Activated CD4-positive, CD25-positive, alpha-beta regulatory T cell treated with anti-CD3 and anti-CD28 coated beads, Interleukin-2, amount 50 U/mL, for 72 hours (primary cell): ENCODE measurements at places on chromosomes 5 and 9.

DNA sequence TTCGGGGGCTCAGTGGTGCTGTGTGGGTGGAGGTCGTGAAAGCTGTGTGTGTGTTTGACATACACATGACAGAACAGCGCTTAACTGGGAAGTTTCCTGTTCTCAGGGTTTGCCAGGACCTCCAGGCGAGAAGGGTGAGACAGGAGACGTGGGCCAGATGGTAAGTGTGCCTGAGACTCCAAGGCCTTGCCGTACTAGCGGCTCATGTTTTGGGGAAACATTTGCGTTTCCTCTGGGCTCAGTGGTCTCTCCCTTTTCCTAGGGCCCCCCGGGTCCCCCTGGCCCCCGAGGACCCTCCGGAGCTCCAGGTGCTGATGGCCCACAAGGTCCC, 68.3 kb upstream of the FCN2 start:
- no peak for DNase-seq

DNA sequence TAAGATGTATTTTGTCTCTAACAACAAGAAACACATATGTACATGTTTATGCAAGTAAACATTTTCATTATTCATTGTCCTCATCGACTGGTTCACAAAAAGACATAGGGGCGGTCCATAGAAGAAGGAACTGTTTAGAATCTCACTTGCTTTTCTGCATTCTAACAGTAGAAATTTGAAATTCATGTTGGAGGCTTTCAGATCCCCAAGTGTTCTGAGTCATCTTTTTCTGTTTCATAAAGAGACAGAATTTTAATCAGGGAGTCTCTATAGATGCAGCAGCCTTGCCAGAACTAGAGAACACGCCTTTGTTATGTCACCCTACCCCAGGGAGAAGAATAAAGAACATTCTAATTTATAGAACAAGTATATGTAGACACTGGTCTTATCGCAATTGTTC, 324.3 kb downstream of the GABRG2 start:
- no peak for DNase-seq

- no peak for DNase-seq
Measured at GRCh38 chr5:41796061-41796460, 74.2 kb downstream of the OXCT1 start.

GRCh38 chr5:153629027-153629895, 138.8 kb downstream of the GRIA1 start:
- DNase-seq: no peak

DNA sequence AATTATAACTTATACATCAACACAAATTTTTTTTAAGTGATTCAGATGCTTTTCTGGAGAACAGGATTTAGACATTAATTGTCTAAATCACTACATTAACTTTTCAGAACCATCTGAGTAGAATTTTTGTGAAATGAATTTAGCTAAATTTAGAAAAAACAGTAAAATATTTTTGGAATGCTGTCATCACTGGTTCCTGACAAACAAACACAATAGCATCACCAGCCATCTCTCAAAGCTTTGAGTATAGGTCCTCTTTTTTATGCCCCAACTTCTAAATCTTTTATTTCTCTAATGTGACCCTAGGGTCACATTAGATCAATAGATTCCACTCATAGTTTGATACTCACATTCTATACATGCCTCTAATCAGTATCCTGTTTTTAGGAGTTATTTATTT, 104.6 kb downstream of the PRR16 start:
- DNase-seq: no peak

DNA sequence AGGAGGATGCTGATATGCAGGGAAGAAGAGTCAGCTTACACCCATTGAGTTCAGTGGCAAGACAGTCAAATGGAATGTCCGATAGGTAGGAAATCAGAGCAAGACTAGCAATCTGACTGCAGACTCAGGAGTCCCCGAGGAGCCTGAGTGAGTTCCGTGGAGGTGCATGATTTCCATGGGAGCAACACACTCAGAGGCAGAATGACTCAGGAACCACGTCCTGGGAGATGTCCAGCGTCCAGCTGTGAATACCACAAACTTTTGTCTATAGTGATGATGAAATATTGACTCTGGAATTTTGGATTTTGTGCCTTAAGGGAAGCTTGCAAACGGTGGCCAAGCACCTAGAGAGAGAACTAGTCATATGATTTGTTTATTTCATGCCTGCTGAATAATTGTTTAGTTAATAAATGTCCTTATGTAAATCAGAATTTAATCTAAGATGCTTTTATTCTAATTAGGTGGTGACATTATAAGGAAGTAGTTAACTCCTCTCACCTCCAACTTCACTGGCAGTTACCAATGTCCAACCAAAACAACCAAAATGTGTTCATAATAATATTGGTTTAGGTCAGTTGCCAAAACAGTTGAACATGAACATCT, 100.4 kb downstream of the PDE4D start:
- no peak for DNase-seq

DNA sequence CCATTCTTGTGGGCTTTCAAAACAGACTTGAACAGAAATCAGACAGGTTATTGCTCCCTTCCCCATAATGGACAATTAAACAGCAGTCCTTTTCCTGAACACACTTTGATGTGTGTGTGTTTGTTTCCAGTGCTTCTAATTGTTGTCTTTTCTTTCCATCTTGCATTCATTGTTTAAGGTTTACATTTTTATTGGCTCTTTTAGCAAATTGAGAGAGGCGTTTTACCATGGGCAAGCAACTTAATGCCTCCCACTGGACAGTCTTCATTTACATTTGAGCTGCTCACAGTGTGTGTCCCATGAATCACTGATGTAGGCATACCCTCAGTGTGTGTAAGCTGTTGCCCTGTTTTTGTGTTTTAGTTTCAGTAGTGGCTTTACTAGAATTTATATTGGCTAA, 25.0 kb downstream of the WDR36 start:
- no peak for DNase-seq

DNA sequence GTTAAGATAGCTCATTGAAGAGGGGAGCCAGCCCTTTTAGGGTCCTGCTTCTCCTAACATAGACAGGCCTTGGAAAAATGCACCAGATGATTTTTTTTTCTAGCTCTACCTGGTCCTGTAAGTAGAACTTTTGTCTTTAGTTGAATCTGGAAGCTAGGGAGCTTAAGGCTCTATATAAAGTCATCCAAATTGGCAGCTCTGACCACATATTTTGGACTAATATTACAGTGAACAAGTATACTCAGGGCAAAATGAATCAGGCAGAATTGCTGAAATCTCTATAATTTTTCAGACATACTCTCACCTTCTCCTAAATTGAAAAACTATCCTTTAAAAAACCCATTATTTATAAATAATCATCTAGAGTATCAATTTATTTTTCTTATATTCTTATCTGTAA, 375.6 kb downstream of the OSTF1 start:
- DNase-seq: no peak

- no peak for DNase-seq
Measured at GRCh38 chr5:22683050-22683449, 170.1 kb downstream of the CDH12 start.

GRCh38 chr9:124260769-124261603, 3.2 kb downstream of the NEK6 start:
- no peak for DNase-seq

- DNase-seq: no peak
Measured at GRCh38 chr9:132032238-132032950, 47.3 kb downstream of the MED27 start.

GRCh38 chr5:64767959-64768357, 533 bp downstream of the SREK1IP1 start:
- peak; percentile 34 for DNase-seq

DNA sequence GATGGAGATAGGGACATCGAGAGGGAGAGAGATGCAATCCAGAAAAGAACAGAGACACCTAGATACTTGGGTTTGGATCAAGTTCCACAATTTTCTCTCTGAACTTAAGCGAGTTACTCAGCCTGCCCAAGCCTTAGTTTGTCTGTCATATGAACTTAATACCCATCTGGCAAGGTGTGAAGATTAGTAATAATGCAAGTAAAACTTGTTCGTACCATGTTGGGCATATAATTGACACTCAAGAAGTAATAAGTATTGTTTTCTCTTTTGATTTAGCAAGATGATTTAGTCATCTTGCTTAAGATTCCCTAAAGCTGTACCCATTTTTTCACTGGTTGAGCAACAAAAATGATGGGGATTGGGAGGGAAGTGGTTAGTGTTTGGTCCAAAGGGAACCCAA, 7.5 kb downstream of the RABGAP1 start:
- no peak for DNase-seq

DNA sequence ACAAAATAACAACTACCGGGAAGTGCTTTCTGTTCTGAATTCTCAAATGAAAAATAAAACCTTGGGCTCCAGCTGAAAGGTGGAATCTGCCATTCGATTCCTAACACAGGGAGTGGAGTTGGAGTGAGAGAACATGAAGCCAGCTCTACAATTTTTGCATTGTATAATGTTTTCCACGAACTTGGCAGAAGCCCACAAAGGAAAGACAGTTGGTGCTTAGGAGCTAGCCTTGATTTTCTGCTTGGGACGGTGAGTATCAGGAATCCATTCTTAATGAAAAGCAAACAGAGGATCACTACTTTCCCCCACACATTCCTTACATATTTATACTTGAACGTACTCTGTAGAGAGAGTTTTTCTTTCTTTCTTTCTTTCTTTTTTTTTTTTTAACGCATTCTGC, 74.2 kb upstream of the FBXL7 start:
- no peak for DNase-seq

GRCh38 chr5:75473463-75473862, 38.0 kb downstream of the CERT1 start:
- DNase-seq: no peak

GRCh38 chr5:131285703-131286399, 22.0 kb downstream of the CDC42SE2 start:
- no peak for DNase-seq

DNA sequence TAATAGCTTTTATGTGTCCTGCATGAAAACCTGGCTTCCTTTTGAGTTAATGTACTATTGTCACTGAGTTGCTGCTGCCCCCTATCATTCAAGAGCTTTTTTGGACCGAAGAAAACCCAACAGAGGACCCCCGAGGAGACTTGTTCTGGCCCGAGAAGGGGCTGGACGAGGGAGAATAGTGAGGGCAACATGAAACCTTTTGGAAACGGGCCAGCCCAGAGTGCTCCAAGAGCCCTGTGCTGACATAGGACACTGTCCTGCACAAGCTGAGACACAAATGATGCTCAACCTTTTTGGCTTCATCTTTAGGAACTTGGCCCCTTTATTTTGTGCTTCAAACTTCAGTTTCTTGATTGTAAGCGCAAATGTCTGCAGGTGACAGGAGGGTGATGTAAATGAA, 4.0 kb upstream of the GADD45G start:
- no peak for DNase-seq

- DNase-seq: no peak
Measured at GRCh38 chr9:77237896-77238295, 60.6 kb downstream of the VPS13A start.

- DNase-seq: no peak
Measured at GRCh38 chr5:138686668-138687067, 66.6 kb upstream of the CTNNA1 start.

DNA sequence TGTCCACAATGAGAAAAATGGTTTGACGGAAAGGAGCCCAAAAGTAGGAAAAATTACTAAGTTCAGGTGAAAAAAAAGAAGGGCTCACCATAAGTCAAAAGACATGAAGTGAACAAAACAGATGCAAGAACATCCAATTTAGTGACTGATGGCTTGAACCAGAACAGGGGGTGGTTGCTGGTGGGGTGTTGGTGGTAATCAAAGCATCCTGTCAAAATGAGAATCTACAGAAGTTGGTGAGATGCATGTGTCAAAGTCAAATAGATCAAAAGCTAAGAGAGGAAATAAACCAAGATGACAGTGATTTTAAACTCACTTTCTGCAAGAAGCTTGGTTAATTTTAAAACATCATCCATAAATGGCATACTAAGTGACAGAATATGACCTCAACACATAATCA, 117.4 kb downstream of the MLLT3 start:
- no peak for DNase-seq

DNA sequence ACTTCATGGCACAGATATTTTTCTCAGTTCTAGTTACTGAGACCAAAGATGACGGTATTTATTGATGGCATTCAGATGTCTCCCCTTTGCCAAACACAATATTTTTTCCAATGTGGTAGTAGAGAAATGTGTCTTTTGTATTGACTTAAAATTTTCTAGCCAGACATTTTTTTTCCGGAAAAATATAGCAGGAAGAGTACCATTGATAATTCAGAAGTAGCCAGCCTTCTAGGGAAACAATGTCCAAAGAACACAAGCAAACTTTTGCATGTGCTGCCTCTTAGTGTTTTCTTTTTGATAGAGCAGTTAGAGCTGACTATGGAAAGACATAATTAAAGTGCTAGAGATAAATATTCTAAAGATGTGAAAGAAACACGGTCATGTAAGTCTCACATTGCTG, 231.4 kb downstream of the MARCHF11 start:
- DNase-seq: no peak

DNA sequence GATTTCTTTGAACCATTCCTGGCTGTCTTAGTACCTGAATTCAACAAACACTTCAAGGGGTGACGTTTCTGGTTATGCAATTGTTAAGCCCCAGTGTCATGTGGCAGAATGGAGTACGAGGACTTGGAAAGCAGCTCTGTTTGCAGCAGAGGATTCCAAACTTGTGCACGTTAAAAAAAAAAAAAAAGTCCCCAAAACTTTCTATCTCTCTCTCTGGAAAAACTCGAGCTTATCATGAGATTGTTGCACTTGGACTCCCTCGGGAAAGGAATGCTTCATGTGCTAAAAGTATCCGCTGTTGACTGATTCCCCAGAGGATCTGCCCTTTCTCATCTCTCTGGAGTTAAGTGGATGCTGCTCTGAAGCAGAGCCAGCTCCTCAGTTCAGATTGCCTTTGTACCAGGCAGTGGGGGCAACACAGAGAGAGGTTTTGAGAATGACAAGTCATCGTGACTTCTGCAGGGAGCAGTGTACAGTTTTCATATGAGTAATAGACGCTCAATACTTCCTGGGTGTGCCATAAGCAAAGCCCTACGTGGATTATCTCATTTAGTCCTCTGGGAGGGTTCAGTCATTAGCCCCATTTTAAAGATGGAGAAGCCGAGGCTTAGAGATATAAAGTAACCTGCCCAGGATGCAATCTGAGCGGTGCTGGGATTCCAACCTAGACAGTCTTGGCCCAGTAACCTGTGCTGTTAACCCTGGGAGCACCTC, 28.1 kb downstream of the TMOD1 start:
- no peak for DNase-seq

DNA sequence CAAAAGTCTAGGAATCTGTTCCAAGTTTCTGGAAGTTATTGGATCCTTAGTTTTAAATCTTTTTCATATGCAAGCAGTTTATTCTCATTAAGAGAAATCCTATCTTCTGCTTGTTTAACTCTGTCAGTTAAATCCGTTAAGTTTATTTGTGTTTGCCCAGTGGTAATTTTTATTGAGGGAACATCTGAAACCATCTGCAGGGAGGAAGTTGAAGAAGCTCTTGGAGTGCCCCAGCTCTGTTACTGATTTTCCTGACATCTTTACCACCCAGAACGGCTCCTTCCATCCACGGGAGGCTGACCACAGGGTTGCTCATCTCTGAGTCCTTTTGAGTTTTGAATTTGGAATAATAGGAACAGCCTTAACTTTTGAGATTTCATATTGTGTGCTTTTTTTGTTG, 99.9 kb upstream of the ZNF618 start:
- DNase-seq: no peak

DNA sequence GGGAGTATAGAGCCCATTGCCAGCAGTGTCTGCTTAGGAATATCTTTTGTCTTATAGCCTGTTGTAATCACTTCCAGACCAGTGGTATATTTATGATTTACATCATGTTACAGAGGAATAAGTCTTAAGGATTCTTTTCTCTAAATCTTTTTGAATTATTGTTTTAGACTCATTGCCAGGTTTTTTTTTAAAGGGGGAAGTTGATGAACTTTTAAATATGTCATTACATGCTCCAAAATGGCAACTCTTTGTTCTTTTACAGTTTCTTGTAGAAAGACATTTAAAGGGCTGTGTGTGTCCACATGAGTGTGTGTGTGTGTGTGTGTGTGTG, 59.4 kb upstream of the NFIB start:
- DNase-seq: no peak
